ENCODE measurements at places on chromosomes 12 and 14.

- DNase-seq, result no peak
Observed at GRCh38 chr14:22900081-22900799, 17.2 kb downstream of the REM2 start.

- no peak for DNase-seq
Observed at GRCh38 chr14:91373591-91374254, 43.9 kb downstream of the CCDC88C start.

DNA sequence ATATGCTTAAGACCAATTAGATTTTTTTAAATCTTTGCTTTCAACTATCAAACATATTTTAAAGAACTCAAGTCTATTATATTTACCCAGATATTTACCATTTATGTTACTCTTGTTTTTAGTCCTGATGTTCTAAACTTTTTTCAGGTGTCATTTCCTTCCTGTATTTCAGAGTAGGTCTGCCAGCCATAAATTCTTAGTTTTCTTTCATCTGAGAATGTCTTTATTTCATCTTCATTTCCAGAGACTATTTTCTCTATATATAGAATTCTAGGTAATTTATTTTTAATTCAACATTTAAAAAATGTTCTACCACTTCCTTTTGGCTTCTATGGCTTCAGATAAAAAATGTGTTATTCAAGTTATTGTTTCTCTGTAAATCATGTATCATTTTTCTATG lies 218.2 kb upstream of the AMIGO2 start:
- no peak for DNase-seq

GRCh38 chr12:51947246-51947996 lies 4.1 kb upstream of the ACVR1B start:
- peak; percentile 38 for DNase-seq

- DNase-seq, result no peak
Observed at GRCh38 chr12:45227316-45228067, 11.6 kb downstream of the ANO6 start.

DNA sequence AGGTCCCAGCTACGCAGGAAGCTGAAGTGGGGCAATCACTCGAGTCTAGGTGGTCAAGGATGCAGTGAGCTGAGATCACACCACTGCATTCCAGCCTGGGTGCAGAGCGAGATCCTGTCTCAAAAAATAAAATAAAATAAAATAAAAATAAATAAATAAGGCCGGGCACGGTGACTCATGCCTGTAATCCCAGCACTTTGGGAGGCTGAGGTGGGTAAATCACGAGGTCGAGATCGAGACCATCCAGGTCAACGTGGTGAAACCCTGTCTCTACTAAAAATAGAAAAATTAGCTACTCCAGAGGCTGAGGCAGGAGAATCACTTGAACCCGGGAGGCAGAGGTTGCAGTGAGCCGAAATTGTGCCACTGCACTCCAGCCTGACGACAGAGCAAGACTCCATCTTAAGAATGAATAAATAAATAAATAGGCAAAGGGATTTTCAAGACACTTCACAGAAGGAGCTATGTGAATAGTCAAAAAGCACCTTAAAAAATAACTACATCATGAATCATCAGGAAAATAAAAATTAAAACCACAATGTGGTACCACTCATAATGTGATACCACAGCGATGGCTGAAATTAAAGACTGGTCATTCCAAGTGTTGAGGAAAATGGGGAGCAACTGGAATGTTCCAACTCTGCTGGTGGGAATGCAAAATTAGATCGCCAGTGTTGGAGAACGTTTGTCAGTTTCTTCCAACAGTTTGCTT lies 92.9 kb upstream of the TBX3 start:
- DNase-seq, result no peak

DNA sequence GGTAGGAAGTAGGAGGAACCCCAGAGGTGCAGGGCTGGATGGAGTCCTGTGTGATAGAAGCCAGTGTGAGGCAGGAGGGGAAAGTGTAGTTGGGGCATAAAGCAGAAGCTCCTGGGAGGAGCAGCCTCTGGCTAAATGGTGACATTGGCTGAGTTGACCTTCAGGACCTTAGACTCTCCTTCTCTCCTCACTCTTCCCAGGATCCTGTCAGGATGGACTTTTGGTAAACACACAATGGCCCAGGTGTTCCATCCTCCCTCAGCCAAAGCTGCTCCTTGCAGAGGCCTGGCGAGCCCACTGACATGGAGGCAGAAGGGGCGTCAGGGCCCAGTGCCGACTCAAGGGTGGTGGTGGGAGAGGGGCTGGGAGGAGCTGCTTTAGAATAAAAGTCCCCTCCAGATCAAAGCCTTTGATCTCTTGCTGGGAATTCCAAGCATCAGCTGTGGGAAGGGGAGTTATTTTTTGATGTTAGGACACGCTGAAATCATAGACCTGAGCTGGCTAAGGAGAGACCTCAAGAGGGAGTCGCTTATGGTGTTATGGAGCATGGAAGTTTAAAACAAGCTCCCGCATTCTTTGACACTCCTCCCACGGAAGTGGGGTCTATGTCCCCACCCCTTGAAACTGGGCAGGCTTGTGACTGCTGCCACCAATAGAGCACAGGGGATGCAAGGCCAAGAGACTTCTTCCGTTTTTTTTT lies 44.1 kb downstream of the SMIM41 start:
- peak; percentile 44 for DNase-seq

DNA sequence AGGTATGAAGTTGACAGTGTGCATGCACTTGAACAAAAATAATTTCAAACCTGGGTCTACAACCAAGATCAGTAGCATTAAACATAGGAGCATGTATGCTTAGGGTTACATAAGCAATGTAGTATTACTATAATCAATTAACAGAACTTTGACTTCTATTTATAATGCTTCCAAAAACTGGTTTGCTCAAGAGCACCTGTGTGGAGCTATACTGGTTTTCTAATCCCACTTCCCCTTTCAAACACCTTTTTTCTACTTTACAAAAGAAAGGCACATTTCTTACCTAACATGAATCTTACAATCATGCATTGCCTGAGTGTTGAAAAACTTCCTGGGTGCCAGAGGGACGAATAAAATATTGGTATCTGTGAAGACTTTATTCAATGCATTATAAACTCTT lies 72.7 kb downstream of the EFCAB11 start:
- DNase-seq, result no peak

GRCh38 chr12:123690191-123690840 lies 19.4 kb downstream of the TCTN2 start:
- no peak for DNase-seq

- no peak for DNase-seq
Observed at GRCh38 chr12:76669981-76670380, 93.9 kb upstream of the ZDHHC17 start.

DNA sequence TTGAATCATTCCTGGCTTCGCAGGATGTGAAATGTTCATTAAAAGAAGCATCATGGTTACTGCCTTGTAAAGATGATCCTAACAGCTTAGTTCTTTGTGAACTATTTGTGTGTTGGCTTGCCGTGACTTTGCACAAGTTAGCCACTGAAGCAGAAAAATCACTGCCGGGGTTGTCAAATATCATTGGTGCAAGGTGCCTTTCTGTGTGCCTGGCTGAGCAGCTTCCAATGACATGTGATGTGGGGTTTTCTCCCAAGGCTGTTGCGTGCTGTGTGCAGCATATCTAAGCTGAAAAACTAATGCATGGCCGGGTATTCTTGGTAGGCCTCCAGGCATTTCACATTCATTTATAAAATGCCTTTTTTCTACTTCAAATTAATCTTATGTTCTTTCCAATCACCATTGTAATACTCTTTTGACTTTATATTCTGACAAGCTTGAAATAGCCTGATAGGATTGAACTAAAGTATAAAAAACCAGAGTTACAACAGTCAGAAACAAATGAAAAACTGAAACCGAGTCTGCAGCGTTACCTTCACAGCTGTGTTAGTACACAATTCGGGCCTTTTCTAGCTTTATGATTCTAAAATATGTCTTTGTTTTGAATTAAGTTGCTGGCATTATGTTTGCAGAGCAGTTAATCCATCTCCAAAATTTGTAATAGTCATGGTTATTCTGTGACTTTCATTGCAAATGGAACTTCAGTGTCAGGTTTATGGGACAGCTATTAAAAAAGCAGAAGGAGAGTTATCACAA lies 222.1 kb downstream of the SYT1 start:
- no peak for DNase-seq

DNA sequence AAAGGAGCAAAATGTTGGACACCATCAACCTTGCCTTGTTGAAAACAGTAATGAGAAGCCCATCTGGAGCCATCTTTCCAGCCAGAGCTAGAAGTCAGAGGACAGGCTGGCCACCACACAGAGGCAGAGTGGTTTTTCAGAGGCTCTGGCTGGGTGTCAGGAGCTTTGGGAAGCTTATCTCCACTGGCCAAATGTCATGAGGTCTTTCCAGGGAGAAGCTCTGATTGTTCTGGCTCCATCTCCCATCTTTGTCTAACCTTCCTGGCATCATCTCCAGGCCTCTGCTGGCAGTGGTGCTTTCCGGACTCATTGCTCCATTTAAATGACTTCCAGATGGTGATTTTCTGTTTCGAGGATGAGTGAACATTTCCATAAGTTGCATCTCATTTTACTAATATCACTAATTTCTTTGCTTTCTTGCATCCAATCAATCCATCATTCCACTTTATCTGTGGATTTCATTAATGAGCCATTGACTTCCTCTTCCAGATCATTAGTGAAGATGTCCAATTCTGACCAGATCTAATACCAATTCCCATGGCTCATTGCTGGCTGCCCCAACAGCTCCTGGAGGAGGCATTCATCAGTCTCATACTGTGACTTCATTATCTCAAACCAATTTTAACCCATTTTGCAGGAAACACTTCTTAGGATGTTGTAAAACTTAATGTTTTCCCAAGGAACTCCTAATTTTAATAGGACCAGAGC lies 35.3 kb upstream of the TMTC1 start:
- DNase-seq, result no peak

- no peak for DNase-seq
Observed at GRCh38 chr12:127038761-127039160, 1228.2 kb upstream of the TMEM132C start.

- peak; percentile 80 for DNase-seq
Observed at GRCh38 chr14:103078420-103078749, 5.6 kb upstream of the LBHD2 start.

DNA sequence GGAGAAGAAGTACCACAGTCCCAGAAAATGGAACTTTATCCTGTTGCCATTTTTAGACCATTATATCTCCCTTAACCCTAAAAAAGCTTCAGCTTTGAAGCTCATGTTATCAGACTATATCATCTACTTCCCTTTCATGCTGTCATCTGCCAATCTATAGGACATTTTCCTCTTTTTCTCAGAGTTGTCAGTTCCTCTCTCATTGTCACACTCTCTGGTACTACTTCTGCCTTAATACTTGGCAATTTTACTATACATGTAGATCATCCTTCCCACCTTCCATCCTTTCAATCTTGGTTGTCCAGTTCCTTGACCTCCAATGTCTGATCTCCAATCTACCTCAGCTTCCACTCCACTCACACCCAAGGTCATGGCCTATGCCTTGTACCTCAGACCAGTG lies 57.4 kb downstream of the SLC15A5 start:
- no peak for DNase-seq

DNA sequence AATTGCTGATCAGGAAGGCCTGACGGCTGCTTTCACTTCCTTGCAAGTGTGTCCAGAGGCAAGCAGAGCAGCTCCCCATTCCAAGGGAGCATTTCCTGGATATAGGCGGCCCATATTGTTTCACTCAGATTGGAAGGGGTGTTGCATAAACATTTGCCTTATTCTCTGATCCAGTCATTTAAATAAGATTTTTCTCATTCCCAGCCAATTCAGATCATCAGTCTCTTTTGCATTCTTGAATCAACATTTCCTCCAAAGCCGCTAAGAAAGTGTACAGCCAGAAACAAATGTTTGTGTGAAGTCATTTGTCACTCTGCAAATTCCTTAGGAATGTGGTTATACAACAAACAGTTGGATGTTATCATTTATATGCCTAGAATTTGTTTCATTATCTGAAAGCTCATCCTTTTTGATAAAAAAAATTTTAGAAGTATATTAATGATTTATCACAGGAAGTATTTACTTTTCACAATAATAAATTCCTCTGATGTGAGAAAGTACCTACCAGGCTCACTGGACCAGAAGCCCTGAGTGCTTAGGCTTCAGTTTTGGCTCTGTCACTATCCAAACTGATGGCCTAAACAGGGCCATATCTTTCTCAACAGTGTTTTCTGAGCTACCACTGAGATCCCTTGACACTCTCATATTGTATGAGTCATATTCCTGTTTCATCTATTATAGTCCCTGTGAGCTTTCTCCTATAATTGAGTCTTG lies 379.6 kb downstream of the CCDC91 start:
- no peak for DNase-seq

GRCh38 chr12:92929983-92930382 lies 888 bp upstream of the EEA1 start:
- no peak for DNase-seq

GRCh38 chr12:128245121-128245520 lies 21.8 kb upstream of the TMEM132C start:
- no peak for DNase-seq

- DNase-seq, result peak; percentile 74
Observed at GRCh38 chr12:57240926-57241401, 10.0 kb downstream of the STAC3 start.

DNA sequence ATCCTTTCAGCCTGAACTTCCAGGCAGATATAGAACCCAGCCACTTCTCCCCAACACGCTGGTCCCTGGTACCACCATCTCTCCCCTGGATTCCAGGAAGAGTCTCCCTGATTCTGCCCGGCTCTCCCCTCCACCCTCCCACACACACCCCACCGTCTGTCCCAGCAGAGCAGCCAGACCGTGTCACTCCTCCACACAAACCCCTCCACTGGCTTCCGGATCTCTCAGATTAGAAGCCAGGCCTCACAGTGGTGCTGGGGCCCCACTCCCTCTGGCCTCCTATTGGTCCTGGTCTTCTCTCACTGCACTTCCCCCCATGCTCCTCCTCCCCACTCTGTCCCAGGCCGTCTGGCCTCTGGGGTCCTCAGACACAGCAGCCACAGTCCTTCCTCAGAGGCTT lies 52.4 kb upstream of the CDKN3 start:
- DNase-seq, result no peak

DNA sequence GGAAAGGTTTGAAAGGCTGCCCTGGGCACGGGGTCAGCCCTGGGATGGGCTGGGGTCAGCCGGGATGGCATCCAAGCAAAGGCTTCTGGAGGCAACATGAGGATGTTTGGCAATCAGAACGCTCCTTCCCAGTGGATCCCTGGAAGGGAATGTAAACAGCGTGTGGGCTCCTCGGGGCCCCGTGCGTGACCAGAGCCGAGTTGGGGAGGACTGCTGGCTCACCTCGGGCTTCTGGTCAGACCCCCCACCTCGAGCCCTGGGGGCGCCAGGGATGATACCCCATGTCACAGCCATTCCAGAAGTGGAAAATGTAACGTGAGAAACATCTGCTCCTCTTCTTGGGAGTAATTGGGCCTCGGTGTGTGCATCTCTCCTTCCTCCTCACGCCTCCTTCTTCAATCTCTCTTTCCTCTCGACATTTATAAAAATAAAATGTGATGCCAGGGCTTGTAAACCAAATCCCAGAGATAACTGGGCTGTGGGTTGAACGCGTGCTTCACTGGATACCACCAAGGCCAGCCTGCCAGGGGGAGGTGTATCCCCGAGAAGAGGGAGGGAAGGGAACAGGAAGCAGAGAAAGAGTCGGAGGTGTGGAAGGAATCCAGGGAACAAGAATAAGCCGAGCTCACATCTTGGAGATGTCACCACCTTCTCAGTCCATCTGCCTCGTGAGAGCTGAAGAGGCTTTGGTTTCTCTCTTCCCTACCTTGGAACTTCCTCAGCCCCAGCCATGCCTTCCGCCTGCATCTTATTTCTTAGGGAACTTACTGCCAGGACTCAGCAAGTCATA lies 144.8 kb downstream of the NUAK1 start:
- DNase-seq, result no peak

Measured in activated CD8-positive, alpha-beta memory T cell treated with anti-CD3 and anti-CD28 coated beads for 24 hours (primary cell).